ENCODE measurements at places on chromosomes 7 and 10.

DNA sequence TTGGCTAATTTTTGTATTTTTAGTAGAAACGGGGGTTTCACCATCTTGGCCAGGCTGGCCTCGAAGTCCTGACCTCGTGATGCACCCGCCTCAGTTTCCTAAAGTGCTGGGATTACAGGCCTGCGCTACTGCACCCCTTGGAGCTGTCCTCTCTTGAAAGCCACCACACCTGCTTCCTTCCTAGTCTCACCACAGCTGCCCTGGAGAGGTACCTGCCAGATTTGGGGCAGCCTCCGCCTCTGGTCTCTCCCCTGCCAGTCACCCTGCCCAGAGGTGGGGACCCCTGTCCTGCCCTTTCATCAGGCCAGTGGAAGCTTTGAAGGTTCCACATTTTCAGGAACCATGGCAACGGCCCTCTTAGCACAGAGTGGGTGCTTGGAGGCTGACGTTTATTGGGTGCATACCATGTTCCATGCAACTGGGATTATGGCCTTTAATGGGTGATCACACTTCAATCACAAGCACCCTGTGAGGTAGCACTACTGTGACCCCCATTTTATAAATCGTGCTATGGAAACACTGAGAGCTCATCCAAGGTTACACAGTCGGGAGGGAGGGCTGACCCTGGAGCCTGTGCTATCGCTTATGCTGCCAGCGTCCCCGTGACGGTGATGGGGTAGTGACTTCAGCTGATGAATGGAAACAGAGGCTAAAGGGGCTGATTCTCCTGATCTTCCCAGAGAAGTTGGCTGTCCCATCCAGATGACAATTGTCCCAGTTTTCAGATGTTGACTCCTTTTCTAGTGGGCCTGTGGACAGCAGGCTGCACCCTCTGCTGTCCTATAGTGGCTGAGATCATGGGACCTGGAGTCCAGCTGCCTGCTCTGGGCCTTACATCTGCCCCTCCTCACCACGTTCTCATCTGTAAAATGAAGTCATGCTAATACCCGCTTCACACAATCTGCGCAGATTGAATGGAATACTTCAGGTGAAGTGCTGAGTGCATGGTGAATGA is 11.5 kb upstream of the FGFR2 start:
- DNase-seq: no peak

GRCh38 chr10:118692872-118693271 is 61.9 kb downstream of the CACUL1 start:
- DNase-seq: no peak

- no peak for DNase-seq
Observed at GRCh38 chr7:107594961-107595737, 15.1 kb downstream of the BCAP29 start.

DNA sequence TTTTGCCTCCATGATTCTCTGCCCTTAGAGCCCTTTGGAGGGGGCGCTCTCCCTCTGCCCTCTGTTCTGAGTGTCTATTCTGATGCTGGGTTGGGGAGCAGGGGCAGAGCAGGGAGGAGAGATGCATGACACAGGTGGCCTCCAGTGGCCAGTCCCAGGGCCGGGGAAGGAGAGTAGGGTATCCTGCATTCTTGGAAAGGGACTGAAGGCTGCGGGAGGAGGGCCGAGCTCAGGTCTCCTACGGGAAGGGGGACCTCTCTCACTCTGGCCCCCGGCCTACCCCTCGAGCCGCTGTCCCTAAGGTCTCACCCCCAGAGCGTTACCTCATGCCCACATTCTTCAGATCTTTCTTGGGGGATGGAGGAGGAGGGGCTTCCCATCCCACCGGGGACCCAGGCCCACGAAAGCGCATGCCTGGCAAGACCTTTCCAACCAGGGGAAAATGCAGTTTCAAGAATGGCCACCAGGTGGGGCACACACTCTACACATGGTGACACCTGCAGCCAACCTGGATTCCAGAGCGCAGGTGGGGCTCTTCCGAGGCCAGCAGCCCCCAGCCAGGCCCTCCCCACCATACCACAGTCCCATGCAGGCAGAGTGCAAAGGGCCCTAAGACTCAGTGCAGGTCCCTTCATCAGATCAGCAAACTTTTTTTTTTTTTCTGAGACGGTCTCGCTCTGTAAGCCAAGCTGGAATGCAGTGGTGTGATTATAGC is 86.4 kb downstream of the MYL10 start:
- DNase-seq: peak; percentile 17

DNA sequence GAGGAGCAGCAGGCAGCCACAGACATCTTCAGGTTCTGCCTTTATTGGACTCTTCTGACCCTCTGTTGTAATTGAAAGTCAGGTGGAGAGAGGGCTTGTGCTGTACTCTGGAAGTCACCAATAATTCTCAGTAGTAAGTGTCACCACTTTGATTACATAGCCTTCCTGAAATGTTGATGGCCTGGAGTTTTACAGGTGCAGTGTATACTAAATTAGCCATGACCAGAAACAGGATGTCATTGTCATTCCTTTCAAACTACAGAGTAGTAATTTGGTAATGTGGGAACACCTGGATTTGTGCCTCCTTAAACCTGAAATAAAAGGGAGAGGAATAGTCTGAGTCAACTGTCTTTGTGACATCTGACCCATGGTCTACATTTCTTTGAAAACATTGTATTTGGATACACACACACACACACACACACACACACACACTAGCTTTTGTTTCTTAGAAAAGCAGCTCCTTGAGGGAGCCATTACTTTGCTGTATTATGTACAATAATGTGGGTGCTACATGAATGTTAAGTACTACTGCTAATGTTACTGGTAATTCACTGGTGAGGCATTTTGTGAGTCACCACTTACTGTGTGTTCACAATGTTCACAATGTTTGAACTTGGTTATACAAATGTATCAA is 19.6 kb downstream of the ARL4A start:
- no peak for DNase-seq

DNA sequence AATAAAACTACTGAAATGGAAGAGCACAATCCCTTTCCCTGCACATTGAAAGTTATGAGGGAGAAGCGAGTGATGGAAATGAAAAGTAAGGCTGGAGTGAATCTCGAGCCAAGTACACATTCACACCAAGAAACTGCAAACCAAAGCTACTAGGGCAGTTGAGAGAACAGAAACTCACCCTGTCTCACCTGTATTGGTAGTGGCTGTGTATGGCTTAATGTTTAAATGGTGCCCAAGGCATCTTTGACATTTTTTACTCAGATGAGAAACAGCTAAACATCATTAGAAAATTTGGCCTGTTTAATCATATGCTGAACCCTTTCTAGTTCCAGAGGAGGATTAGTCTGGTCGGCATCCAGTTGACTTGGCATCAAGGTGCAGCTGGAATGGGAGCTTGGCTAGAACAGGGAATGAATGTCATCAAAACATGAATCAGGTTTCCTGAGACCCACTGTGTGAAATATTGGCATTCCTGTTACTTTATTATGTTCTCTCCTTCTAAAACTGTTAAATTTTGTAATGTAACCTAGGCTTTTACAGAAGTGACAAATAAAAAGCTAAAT is 840.8 kb downstream of the GRM8 start:
- DNase-seq: no peak

GRCh38 chr7:47762746-47763062 is 180.8 kb upstream of the TNS3 start:
- no peak for DNase-seq

DNA sequence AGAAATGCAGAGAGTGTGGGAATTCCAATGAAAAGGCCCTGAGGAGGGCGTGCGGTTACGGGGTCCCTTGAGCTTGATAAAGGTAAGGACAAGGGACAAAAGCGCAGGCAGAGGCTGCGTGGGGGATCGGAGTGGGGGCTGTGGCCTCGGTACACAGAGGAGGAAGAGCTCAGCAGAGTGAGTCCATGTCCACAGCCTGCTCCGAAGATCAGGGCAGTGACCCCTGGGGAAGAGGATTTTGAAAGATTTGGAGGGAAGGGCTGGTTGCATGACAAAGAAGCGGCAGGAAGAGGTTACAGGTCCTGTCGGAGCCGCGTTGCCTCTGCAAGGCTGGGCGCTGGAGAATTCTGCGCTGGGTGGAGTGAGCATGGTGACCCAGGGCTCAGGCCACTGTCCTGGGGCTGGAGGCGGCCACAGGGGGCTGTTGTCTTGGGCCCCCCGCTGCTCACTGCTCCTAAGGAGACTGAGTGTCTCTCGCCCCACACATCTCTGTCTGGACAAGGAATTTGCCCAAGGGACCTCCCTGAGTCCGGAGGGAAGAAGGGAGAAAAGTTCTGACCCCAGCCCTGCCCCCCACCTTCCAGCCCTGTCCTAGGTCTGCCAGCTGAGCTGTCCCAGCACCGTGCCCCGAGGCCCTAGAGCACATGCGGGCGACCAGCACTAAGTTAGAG is 69.8 kb upstream of the INSIG1 start:
- DNase-seq: no peak

GRCh38 chr10:943334-944033 is 12.0 kb upstream of the LARP4B start:
- no peak for DNase-seq

DNA sequence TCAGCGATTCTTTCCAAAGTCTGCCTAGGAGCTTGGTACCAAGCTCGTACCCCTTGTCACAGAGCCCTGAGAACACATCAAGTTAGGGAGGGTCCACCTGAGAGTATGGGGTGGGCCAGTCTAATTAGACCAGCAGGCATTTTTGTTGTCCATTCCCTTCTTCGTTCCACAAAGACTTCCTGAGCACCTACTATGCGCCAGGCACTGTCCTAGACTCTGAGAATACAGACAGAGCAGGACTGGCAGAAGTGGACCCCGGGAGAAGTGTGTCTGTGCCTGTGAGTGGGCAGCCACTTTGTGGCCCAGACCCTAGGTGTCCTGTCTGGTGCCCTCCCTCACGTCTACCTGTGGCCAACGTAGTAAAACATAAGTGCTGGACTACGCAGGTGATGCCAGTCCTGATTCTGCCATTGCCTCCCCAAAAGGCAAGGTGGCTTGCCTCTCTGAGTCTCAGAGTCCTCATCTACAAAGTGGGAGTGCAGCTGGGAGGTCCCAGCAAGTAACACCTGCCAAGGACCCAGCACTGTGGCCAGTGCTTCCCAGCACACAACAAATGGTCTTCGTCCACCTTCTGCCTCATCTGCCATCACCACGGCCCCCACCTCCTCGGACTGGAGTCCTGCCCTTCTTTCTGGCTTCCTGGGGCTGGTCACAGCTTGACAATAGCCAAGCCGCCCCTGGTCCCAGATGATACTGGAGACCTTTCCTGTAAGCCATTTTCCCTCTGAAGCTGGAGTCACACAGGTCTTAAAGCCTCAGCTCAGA is 54.3 kb upstream of the DUSP5 start:
- DNase-seq: no peak

- no peak for DNase-seq
Observed at GRCh38 chr10:26970667-26971066, 109.9 kb upstream of the ABI1 start.

- no peak for DNase-seq
Observed at GRCh38 chr10:93081318-93081717, 7.6 kb downstream of the CYP26A1 start.

DNA sequence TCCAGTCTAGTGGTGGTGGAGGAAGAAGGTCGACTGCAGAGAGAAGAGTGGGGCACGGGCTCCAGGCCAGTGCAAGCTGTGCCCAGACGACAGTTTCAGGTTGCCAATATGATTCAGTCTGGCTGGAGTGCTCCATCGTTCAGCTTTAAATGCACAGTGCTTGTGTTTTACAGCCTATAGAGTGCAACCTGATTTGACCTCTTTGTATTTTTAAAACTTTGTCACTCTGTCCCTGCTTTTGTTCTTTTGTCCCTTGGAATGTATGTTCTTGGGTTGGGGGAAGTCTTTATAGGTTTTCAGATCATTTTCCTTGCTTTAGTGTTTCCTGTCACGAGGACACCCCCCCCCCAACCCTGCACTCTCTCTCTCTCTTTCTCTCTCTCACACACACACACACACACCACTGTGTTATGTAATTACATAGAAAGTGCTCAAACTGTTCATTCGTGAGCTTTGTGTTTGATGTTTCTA is 198.0 kb downstream of the CAMK1D start:
- no peak for DNase-seq

- DNase-seq: no peak
Observed at GRCh38 chr7:36717586-36717985, 6.7 kb downstream of the AOAH start.

DNA sequence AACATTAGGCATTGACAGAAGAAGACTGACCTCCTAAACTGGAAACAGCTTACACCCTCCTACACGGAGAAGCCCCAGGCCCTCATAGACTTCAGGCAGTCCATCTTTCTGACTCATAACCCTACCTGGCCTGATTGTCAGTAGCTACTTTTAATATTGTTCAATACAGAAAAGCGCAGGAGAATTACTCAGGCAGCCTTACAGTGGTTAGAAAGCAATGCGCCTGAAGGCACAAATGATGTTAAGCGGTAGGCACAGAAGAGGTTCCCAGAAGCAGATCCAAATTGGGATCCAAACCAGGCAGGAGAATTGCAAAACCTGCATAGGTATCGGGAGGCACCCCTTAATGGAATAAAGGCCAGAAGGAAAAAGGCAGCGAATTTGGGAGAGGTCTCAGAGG is 5.4 kb upstream of the CYREN start:
- DNase-seq: no peak

- no peak for DNase-seq
Observed at GRCh38 chr10:63057509-63057908, 75.6 kb upstream of the NRBF2 start.

DNA sequence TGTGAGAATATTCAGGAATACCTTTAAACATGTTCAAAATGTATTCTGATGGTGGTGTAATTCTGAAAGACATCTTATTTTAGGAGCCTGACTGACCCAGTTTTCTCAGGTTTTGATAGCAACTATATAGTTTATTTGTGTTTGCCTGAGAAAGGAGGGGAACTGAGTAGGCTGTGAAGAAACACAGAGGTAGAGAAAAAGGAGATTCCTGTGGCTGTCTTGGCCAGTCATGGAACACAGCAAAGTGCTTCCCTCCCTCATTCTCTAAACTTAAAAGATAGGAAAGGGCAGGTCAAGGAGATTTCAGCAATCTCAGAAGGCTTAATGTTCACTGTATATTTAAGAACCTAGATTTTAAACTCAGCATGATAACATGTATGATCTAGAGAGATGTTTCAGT is 43.5 kb downstream of the ZMYND11 start:
- no peak for DNase-seq

DNA sequence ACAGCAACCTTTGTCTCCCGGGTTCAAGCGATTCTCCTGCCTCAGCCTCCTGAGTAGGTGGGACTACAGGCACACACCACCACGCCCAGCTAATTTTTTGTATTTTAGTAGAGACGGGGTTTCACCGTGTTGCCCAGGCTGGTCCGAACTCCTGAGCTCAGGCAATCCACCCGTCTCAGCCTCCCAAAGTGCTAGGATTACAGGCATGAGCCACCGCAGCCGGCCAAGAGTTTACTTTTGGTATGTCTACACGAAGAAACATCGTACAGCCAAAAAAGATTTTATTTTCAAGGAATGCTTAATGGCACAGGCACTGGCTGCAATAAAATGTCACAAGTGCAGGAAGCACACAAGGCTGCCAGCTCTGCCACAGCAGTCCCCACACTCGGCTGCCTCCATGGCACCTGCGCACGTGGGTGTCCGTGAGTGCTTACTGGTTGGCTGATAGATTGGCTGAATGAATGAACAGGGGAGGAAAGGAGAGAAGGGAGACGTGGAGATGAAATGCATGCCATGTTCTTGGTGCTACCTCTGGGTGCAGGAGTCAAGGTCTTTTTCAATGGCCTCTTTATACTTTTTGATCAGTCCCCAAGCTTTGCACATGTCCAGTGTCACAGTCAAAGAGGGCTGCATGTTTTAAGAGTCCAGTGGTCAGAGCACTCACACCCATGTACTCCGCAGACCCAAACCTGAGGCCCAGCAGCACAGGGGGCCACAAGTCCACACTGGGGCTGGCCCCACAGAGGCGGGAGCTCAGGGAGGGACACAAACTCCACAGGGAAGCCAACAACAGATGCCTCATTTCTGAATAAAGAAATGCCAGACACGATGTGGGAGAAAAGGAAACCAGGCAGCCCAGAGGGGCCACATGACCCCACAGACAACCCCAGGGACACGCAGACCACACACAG is 198.2 kb downstream of the MAD1L1 start:
- DNase-seq: no peak
